ENCODE measurements at places on chromosomes 7 and 10.

- no peak for DNase-seq
Measured at GRCh38 chr10:18185621-18186020, 45.4 kb downstream of the CACNB2 start.

- no peak for DNase-seq
Measured at GRCh38 chr10:124874-125273, 10.4 kb upstream of the ZMYND11 start.

GRCh38 chr7:7662527-7662926 is 22.0 kb downstream of the UMAD1 start:
- no peak for DNase-seq

GRCh38 chr10:89037096-89037495 is 46.5 kb downstream of the FAS start:
- no peak for DNase-seq

GRCh38 chr10:58516119-58516518 is 3.4 kb downstream of the BICC1 start:
- DNase-seq = no peak

GRCh38 chr10:22670788-22671187 is 43.6 kb downstream of the PIP4K2A start:
- DNase-seq = no peak

DNA sequence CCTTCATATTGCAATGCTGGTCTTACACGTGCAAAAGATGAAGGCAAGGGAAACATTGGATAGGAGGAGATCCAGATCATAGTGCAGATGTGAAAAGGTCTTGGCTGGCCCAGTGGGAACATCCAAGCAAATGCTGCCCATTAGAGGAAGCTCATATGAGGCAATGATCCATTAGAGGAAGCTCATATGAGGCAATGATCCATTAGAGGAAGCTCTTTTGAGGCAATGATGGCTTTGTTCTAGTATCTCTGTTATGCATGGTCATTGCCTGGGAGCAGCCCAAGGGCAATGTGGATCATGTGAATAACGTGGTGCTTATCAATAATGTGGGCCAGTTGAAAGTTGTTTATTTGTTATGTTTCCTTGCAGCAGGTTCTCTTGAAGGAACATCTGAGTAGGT is 37.8 kb downstream of the STEAP4 start:
- no peak for DNase-seq

GRCh38 chr7:9921326-9921725 is 1052.3 kb upstream of the PHF14 start:
- no peak for DNase-seq

DNA sequence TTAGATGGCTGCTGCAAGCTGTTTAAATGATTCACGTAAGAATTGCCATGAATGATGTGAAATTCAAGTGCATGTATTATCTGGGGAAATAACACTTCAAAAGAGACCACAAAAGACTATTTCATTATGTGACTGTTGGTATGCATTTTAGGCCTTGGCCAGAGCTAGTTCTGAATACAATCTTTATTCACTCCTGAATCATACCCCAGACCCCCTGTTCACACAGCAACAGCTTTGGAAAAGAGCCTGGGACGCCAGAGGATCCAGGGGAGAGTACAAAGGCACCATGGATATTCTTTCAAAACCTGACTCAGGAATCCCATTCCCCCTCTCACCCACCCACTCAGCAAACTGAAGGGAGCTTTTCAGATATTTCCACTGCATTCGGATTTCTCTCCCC is 377.1 kb upstream of the DPP6 start:
- no peak for DNase-seq

GRCh38 chr7:71465741-71466189 is 333.8 kb downstream of the GALNT17 start:
- no peak for DNase-seq

DNA sequence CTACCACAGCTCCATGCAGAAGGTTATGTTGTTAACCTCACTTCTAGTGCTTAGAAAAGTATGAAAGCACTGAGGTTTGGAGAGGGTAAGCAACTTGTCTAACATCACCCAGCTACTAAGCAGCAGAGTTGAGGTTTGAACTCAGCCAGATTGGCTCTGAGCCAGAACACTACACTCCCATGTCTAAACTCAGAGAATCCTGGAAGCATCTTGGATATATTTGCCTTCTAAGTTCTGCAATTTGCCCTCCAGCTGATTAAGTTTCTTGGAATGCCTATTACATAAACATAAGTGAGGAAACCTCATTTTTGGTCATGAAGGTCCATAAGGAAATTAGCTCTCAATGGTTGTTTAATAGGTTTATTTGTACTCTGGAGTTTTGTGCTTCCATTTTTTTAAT is 78.1 kb upstream of the PHYHIPL start:
- no peak for DNase-seq

DNA sequence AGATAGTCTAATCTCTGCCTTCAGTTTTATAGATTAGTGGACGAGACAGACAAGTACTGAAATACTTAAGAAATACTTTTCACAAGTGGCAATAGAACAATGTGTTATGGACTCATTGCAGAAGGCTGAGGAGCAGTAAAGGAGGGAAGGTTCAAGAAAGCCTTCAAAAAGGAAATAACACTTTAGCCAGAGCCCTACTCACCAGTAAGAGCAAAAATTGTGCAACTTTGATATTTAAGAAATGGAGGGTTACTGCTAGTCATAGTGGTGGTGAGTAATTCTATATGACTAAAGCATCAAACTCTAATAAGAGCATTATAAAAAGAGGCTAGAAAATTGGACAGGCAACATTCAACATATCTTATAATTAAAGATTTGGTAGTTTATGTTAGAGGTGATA is 28.8 kb downstream of the PTPN12 start:
- no peak for DNase-seq

DNA sequence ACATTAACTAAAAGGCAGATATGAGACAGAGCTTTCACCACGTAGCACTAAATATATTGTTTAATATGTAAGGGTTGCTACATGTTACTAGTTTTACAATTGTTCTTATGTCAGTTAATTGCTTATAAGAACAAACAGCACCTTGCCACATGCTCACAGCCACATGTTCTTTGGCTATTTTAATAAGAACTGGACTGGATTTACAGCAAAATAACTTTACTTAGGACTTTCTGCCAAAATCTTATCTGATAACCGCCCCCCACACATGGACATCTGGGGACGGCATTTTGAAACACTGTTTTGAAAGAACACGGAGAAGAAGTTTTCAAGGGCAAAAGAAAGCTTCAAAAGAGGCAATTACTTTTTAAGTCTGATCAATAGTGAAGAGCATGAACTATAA is 45.3 kb downstream of the JAZF1 start:
- DNase-seq = no peak

DNA sequence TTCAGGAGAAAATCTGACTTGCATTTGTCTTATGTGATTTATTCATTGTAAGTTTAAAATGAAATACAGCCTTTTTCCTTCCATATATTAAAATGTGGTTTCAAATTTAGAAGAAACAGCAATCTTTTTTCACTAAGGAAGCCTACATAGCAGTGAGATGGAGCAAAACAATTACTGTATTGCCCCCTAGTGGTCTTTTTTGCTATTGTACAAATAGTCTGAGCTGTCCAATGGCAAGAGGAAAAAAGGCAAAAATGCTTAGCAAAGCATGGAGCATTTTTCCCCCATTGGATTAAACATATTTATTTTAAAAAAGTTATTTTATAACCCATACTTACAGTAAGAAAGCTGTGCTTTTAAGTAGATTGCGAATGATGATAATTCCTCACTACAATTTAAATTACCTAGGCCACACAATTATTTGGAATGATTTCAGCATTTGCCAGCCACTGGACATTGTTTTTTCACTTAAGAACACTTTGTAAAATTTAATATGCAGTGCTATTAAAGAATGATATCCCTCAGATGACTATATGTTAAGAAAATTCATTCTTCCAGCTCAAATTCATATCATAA is 119.5 kb downstream of the CPED1 start:
- DNase-seq = no peak

GRCh38 chr7:105887569-105888189 is 11.3 kb upstream of the ATXN7L1 start:
- DNase-seq = no peak

DNA sequence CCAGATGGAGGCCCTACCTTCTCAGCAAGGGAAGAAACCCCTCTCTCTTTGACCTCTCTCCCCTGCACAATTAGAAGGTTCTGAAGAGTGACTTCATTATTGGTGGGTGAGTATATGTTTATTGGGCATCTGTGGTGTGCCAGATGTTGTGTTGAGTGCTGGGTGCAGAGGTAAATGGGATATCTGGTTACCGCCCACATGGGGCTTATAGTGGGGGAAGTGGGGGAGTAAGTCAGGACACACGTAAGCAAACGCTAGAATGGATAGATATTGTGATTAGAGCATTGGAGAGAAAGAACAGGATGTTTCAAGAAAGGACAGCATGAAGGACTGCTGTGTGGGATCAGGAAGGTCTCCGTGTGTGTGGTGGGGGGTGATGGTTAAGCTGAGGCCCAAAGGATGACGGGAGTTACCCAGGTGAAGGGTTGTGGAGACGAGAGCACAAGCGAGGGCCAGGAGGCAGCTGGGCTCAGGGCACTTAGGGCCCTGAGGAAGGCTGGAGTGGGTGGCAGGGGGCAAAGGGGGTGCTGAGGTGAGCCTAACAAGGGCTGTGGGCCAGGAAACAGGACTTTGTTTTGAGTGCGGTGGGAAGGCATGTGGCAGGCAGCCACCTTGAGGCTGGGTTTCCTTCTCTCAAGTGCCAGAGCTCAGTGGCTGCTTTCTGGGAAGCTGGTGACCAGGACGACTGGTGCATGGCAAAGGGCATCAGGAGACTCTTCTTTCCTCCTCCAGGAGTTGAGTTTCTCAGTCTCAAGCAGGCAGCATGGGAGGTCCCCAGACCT is 299.9 kb downstream of the RPS24 start:
- DNase-seq = no peak

GRCh38 chr7:116834815-116835504 is 27.4 kb upstream of the CAPZA2 start:
- DNase-seq = no peak

DNA sequence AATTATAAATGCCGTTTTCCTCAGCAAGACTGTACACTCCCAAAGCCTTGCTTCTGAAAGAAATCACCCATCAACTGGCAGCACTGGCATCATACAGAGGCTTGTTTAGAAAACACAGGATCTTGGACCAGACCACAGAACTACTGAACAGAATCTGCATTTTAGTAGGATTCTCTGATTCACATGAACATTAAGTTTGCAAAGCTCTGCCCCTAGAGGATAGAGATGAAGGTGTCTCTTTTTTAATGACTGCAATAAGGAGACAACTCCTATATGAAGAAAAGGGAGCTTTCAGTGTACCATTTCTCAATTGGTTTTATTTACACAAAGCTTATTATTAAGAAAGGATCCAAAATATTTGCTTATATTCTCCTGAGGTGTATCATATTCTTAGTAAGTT is 172.7 kb downstream of the AGMO start:
- no peak for DNase-seq

GRCh38 chr10:110563132-110563531 is 4.4 kb upstream of the SMC3 start:
- no peak for DNase-seq

GRCh38 chr7:149005427-149006344 is 22.6 kb downstream of the PDIA4 start:
- DNase-seq = peak; percentile 29

- DNase-seq = no peak
Measured at GRCh38 chr10:18085855-18086254, 54.4 kb upstream of the CACNB2 start.

DNA sequence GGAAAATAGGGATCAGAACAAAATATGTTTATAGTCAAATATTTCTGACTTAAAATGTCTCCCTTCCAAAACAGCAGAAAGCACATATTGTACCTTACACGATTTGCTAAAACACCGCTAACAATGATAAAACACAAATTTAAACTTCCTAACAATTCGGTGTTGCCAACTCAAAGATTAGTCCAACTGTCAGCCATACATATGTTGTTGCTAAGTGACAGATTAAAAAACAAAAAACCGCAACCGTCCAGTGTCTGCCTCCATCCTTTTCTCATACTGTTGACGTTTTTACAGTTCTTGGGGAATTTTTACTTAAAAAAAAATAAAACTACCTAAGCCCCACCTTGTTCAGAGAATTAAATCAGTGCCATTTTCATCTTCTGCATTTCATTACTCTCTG is 118.0 kb downstream of the RAB11FIP2 start:
- DNase-seq = no peak

DNA sequence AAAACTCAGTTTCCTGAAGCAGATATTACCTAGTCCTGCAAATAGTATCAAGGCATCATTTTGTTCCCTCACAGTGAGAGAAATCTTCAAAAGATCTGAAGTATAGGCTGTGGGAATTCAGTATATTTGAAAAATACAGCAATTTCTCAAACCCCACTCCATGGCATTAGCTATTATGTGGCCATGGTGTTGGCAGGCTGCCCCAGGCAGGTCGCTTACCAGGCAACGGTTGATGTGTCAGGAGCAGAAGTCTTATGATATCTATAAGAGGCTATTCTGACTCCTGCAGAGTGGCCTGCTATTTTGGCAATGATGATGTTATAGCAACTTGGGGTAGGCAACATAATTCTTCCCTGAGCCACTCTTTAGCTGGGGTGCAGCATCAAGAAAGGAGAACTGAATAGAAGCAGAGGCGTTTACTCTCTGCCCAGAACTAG is 187.9 kb downstream of the PLXDC2 start:
- DNase-seq = no peak

DNA sequence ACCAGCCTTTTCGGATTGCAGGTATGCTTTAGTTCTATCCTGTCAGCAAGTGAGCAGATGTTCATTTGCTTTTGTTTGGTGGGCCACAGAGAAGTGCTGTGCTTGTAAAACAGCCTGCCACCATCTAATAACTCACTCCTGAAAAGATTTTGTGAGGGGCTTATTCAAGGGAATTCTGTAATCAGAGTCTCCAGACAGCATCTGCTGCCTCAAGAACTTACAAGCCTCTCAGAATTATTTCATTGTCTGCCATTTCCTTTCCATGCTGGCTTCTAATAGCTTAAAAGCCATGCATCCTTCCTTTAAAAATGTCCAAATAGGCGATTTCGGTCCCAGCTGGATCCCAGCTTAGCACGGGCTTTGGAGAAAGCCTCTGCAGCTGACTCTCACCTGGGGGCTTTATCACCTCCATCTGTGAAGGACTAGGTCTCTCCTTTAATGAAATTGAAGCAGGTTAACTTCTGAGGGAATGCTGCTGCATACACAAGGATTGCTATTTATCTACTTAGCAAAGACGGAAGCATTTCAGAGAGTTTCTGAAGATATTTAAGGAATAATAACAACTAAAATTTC is 48.0 kb downstream of the MALRD1 start:
- DNase-seq = no peak
